Hematopoietic multipotent progenitor cell treated with erythropoietin and hydrocortisone succinate and interleukin-3 and kit ligand, for 17 days (in vitro differentiated cells): ENCODE measurements at places on chromosomes 13 and 19.

DNA sequence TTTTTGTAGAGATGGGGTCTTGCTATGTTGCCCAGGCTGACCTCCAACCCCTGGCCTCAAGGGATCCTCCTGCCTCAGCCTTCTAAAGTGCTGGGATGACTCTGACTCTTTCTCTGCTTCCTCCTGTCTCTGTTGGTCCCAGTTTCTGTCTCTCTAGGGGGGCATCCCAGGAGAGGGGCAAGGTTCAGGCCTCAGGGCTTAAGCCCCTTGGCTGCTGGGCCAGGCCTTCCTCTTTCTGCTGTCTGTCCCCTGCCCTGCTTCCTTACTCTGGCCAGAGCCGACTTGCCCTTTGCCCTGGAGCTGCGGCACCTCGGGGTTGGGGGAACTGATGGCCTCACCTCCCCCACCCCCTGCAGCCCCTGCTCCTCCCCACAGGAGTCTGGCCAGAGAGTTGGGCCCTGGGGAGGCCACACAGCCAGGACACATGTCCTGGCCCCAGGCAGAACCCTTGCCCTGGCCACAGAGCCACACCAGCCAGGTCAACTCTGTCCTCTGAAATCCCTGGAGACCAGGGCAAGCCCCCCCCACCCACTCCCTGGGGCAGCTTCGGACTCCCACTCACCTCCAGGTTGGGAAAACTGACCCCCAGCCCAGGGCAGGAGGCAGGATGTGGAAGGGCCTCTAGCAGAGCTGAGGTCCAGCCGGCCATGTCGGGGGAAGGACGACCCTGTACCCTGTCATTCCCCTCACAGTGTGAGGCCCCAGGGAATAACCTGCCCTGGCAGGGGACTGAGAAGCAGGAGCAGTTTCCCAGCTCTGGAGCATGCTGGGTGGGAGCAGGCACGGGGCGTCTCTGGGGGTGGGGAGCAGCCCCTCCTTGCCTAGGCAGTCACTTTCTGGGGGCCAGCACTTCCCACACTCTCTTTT lies 23.7 kb downstream of the CEBPA start:
- DNase-seq, result no peak

DNA sequence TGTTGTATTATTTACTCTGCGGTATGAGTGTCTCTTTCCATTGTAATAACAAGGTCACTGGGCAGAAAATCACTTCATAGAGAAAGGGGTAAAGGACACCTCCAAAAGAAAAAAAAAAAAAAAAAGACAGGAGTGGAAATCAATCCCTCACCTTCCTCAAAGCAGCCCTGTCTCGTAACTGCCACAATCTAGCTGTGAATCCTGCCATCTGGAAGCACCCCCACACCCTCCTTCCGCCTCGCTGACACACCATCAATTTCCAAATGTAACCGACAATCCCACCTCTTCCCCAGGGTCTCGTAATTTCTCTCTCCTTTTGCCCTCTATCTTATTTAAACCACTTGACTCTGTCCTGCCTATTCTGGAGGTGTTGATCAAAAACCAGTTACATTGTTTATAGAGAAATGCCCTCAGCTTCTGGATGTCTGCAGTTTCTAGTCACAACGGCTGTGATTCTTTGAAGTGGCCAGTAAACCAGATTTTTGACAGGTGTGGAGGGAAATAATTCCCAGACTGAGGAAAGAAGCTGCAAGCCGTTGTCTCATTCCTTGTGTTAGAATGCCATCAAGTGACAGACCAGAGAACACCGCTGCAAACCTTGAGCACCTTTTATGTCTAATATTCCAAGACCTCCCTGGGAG lies 9.1 kb upstream of the POP4 start:
- DNase-seq, result no peak

DNA sequence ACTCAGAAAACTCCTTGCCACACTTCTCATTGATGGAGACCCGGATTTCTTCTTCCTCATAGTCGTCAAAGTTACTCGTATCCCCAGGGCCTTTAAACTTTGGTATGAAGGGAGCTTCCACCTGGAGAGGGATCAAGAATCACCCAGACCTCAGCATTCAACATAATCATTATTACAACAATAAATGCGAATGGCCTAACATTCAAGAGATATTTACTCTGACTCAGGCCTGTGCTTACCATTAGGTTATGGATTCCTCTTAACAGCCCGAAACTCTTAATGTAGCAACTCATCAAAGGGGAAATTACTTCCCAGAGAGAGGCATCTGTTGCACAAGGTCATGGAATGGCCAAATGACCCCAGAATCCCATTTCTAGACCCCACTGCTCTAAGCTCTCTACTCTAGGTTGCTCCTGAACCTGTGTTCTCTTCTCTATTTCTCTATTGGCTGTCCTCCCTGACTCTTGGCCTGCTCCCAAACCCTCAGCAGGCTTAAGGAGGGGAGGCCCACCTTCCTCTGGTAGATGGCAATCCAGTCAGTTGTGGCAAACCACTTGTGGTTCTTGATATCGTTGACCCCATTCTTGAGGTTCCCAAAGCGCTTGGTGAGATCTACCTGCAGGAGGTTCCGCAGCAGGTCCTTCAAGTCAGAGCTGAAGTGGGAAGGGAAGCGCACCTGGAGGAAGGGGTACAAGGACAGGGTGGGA lies 2.7 kb upstream of the SAMD1 start:
- DNase-seq, result no peak

DNA sequence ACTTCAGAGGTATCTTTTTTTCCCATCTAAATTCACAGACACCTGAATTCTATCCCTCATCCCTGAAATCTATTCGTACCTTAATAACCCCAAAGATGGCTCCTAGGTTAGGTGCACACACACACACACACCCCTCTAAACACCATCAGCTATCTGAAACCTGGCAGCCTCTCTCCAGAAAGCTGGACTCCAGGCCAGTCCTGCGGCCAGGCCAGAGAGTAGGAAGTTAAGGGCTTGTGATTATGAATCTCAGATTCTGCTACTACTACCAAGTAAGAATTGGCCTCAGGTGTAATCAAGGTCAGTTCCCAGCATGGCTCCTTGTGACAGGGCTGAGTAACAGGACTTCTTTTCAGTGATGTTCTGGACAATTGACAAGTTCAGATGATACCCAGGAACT lies 244.2 kb upstream of the SERP2 start:
- no peak for DNase-seq

GRCh38 chr19:33465371-33465770 lies 56.2 kb downstream of the PEPD start:
- DNase-seq, result no peak

GRCh38 chr19:29917911-29918310 lies 24.1 kb upstream of the URI1 start:
- DNase-seq, result no peak

GRCh38 chr13:27855381-27855780 lies 63.1 kb downstream of the GSX1 start:
- DNase-seq, result no peak

- no peak for DNase-seq
These were observed 9.6 kb upstream of the CEACAM5 start for GRCh38 chr19:41698746-41699230.

DNA sequence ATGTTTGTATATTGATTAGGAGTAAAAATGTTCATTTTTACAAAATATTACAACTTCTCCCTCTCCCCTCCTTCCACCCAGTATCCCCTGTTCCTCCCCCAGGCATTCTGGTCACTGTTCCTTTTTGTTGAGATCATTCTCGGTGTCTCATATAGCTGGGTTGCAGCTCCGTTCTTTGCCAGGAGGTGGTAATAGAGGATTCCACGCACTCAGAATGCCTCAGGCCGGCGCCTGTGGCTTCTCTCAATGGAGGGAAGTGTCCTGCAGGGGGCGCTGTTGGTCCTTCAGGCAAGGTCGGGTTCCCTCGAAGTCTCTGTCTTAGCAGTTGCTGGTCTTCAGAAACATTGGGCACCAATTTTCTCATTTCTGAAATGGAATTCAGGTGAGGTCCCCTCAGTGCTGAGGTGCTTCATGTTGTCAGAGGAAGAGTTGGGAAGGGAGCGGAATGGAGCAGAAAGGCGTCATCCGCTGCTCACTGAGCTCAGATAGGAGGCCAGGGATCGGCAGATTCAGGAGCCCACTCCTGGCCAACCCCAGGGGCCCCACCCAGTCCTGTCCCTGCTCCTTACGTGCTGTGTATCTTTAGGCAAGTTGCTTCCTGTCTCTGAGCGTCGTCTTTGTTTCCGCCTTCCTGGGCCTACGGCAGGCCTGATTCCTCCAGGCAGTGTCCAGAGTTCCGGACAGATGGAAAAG lies 10.3 kb upstream of the GARIN5A start:
- DNase-seq, result peak; percentile 10

GRCh38 chr13:98157188-98157587 lies 14.3 kb downstream of the FARP1 start:
- no peak for DNase-seq

DNA sequence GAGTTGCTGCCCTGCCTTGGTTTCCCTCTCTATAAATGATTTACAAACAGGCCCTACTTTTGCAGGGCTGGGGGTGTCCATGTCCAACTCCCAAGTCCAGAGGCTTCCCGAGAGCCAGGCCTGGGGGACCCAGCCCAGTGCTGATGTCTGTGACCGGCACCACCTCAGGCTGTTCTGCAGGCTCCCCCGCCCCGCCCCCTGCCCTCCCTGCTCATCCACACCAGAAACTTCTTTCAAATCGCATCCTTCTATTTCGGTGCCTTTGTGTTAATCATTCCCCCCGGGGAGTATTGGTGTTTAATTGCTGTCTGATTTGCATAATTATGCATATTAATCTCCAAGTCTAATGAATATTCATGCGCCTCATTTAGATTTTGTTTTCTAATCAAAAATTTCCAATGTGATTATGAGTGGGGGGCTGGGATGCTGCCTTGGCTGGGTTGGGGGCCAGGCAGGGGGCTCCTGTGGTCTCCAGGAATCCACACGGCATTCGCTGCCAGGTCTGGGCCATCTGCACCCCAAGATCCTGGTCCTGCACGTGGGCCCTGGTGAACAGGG lies 19.1 kb downstream of the TCF3 start:
- no peak for DNase-seq

- no peak for DNase-seq
These were observed 2.1 kb downstream of the ARID3A start for GRCh38 chr19:927780-928401.

DNA sequence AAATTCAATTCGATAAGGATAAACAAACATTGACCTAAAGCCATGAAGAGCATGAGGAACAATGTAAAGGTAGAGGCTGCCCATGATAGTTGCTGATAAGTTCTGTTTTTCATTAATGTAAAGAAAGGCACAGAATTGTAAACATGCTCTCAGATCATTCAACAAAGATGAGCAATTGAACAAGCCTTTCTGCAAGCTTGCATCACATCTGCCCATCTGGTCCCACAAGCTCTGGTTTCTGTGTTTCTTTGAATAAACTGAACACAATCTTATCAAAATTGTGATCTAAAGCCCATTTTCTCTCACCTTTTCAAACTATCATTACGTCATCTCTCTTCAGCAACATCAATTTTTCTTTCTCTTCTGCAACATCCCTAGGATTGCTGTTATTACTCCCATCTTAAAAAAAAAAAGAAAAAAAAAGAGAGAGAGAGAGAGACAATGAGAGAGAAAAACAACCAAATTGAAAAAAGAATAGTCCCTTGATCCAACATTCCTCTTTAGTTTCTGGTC lies 487.2 kb upstream of the GPC6 start:
- no peak for DNase-seq

DNA sequence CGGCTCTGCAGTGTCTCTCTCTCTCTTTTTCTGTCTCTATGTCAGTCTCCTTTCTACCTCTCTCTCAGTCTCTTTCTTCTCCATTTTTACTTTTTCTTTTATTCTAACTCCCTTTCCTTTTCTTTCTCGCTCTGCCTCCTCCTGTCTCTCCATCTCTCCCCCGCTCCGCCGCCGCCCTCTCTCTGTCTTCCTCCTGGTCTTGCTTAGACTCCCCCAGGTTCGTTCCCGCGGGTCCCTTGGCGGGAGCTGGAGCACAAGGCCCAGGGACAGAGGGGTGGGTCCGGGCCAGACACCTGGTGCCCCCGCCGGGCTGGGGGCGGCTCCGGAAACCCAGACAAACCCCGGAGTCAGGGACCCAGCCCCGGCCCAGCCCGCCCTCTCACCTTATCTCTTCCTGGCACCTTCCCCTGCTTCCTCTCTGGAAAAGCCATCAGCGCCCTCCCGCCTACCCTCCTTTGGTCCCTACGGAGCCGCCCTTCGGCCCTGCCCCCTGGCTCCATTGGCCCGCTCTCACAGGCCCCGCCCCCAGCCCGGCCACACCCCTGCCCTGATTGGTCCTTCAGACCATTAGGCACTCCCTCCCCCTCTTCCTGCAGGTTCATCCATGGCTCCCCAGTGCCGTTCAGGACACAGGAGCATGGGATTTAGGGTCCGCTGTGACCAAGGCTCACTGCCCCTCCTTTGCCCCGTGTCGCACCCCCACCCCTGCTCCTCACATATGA lies 15.4 kb upstream of the NOP53 start:
- DNase-seq, result peak; percentile 38

DNA sequence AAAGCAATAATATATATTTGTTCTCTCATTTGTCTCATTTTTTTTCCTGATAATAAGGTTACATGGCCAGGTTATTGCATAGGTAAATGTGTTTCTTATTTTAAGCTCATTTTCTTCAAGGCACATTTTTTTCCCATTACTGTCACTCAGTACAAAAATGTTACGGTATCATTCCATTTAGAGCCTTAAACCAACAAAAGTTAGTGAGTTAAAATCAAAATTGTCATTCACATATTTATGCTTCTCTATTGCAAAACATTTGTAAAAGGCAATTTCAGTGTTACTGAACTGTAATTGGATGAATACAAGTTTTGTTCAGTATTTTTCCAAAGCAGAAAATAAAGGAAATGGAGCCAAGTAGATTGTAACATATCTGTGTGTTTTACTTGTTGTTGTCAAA lies 117.6 kb upstream of the MAB21L1 start:
- DNase-seq, result no peak

GRCh38 chr19:30148039-30148790 lies 206.2 kb downstream of the URI1 start:
- no peak for DNase-seq

DNA sequence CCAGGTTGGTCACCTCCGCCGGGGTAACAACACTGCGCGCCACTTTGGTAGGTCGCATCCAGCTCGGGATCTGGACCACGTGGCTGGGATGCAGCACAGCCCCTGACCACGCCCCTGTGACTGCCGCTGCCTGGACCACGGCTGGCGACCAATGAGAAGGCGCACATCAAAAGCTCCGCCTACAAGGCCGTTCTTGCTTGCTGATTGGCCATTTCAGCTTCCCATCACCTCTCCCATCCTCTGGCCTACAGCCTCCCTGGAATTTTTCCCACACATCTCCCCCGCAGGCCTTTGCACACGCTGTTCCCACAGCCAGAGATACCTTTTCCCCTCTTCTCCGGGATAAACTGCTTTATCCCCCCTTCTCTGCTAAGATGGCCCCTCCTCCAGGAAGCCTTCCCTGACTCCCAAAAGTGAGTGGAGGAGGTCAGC lies 12.5 kb upstream of the MAP1S start:
- no peak for DNase-seq

DNA sequence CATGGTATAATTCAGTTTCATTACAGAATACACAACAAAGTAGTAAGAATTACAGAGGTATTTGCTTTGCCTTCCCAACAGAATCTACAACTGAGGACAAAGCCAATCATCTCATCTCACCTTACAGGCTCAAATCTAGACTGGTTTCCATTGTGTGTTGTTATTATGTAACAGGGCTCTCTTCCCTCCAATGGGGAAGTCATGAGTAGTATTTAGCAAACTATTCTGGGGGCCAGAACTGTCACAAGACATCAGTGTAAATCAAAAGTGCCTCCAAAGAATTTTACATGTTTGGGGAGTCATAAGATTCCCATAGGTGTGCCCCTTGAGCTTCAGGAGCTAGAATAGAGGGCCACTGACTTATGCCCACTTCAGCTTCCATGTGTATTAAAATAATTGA lies 187.0 kb upstream of the EDNRB start:
- no peak for DNase-seq
